ENCODE measurements at places on chromosomes 6 and 20.

- peak; percentile 11 for DNase-seq
Measured at GRCh38 chr20:5195655-5196054, 68.8 kb downstream of the CDS2 start.

GRCh38 chr6:37867756-37868446, 48.4 kb downstream of the ZFAND3 start:
- DNase-seq, result no peak

- DNase-seq, result no peak
Measured at GRCh38 chr20:56506103-56506502, 18.4 kb upstream of the FAM209A start.

DNA sequence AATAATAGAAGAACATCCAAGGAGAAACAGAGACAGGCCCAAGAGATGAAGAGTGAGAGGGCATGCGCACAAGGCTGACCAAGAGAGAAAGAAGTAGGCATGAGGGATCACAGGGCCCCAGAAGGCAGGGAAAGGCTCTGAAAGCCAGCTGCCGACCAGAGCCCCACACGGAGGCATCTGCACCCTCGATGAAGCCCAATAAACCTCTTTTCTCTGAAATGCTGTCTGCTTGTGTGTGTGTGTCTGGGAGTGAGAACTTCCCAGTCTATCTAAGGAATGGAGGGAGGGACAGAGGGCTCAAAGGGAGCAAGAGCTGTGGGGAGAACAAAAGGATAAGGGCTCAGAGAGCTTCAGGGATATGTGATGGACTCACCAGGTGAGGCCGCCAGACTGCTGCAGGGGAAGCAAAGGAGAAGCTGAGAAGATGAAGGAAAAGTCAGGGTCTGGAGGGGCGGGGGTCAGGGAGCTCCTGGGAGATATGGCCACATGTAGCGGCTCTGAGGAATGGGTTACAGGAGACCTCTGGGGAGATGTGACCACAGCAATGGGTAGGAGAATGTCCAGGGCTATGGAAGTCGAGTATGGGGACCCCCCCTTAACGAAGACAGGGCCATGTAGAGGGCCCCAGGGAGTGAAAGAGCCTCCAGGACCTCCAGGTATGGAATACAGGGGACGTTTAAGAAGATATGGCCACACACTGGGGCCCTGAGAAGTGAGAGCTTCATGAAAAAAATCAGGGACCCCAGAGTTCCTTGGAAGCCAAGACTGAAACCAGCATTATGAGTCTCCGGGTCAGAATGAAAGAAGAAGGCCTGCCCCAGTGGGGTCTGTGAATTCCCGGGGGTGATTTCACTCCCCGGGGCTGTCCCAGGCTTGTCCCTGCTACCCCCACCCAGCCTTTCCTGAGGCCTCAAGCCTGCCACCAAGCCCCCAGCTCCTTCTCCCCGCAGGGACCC, 981 bp upstream of the TNF start:
- DNase-seq, result no peak

DNA sequence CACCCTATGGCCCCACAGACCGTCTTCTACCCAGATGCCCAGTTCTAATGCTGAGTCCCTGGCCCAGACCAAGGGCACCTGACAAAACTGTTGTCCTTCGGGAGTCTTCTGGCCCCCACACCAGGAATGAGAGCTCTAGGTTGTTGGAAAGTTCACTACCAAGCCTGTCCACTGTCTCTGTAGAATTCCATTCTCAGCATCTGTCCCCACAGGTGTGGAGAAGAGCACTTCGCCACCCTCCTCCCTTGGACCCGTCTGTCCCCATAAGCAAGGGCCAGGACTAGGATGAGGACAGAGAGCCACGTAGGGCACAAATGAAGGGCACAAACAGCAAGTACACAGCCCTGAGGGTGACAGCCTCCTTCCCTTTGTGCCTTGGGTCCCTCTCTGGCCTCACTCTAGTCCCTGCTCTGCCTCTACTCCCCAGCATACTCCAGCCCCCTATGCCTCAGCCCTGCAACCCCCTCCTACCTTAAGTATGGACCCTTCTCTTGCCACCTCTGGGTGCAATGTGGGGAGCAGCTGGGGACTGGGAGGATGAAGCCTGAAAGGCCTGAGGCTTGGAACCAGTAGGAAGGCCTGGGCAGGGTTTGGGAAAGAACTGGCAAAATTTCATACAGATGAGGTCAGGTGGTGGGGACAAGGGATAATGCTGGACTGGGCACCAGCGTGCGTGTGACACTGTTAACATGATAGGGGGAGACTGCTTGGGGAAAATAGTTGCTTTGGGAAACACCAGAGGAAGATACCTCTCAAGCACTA, 4.3 kb downstream of the LZTS3 start:
- no peak for DNase-seq

DNA sequence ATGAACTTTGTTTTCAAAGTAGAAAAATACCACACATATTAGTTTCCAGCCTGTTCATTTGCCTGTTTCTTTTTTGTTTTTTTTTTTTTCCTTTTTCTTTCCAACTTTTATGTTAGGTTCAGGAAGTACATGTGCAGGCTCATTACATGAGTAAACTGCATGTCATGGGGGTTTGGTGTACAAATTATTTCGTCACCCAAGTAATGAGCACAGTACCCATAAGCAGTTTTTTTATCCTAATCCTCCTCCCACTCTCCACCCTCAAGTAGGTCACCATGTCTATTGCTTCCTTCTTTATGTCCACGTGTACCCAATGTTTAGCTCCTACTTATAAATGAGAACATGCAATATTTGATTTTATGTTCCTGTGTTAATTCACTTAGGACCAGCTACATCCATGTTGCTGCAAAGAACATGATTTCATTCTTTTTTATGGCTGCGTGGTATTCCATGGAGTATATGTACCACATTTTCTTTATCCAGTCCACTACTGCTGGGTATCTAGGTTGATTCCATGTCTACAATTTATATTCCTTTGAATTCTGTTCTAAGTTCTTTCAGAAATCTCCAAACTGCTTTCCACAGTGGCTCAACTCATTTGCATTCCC, 31.8 kb downstream of the SNX14 start:
- DNase-seq, result no peak

GRCh38 chr6:15343490-15344191, 97.8 kb downstream of the JARID2 start:
- DNase-seq, result no peak

GRCh38 chr6:51273228-51273961, 454.7 kb downstream of the TFAP2B start:
- DNase-seq, result no peak

DNA sequence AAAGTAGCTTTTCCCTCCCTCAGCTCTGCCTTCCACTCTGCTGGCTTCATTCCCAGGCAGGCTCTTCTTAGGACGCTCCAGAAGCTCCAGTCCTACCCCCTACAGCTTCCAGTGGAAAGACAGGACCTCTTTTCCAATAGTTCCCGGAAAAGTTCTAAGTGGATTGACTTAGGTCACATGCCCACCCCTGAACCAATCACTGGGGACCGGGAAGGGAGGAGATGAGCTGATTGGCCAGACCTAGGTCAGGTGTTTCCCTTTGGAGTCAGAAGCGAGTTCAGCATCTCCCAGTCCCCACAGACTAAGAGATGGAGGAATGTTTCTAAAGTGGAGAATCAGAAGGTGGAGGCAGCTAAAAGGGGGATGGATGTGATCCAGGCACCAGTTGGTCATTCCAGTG, 62.9 kb upstream of the KCNG1 start:
- DNase-seq, result no peak

DNA sequence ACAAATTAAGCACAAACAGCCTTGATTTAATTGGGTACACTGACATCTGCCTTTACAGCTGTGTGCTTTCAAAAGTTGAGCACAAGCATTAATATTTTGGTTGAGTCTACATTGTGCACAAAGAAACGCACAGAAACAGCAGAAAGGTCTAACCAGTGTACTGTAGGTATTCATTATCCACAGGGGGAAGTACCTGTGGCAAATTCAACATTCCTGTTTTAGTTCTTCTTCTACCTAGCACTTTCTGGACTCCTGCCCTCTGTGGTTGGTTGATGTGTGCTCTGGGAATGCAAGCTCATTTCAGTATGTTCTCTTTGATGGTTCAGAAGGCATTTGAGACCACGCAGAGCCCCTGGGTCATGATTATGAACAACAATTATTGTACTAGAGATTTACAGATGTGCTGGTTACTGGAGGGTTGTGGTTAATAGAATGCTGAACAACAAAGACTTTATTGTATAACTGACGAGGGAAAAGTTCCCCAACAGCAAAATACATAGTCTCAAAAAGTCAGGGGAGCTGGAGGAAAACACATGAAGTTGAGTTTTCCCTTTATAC, 26.6 kb upstream of the DAAM2 start:
- no peak for DNase-seq

DNA sequence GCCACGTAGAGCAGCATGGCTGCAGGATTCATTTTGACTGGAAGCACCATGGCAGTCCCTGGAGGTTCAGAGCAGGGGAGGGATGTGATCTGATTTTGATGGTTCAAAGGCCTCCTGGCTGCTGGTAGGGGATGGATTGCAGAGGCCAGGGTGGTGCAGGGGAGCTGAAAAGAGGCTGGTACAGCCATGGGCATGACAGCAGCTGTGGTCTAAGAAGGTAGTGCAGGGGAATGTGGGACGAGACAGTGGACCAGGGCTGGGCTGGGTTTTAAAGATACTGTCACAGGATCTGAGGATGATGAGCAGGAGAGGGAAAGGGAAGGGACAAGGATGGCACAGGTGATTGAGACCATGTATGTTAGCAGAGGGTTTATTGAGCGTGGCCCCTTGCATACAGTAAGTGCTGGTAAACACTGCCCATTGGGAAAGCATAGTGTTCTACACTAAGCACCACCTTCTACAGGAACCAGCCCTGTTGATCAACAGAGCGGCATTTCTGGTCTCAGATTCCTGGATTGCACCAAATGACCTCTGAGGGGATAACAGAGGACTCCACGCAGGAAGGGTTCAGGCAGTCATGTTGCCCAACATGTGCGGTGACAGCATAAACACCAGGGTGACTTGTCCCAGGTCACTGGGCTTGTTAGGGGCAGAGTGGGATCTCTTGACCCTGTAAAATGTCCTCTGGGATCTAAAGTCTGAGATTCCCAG, 14.5 kb upstream of the SIRPA start:
- DNase-seq, result no peak

DNA sequence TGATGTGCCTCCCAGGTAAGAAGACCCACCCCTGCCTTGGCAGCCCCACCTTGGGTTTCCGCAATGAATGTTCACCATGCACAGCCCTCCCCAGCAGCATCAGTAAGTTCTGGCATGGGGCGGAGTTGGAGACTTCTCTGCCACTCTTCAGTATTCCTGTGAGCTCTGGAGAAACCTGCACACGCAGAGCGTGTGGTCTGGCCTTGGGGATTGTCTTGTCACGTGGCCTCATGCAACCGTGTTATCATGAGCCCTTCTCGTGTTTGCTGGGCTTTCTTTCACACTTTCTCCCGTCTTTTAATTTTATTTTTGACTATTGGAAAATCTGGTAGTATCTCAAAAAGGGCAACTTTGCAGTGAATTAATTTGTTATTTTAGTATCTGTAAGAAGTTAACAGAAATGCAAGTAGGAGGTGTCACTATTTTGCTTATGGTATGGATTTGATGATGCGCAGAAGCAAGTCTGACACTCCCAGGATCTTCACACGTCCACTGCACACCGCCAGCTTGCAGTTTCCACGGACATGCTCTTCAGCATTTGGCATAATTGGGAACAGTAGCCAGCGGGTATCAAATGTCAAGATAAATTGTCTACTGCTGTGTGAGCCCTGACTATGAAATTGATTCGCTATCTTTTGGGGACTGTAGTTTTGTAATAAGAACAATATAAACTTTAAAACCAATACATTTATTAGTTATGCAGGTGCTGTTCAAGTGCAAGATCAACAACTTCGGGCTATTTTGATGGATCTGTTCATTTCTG, 463.5 kb downstream of the QKI start:
- no peak for DNase-seq

DNA sequence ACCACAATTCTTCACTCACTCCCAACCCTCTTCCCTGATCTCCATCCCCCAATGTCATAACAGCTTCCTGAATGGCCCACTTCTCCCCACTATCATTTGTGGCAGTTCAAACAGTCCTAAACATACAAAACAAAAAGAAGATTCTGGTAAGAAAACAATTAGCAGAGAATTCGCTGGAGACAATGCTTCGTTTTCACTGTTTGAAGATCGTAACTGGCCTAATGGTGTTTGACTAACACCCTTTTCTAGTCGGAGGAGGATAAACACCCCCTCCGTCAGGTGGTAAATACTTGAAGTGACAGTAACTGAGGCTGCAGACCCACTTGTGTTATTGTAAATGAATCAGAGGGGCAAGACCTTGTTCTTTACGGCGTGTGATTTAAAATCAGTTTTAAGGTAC, 3.8 kb downstream of the EYA2 start:
- no peak for DNase-seq

GRCh38 chr6:43768983-43769525, 957 bp upstream of the VEGFA start:
- peak; percentile 97 for DNase-seq
